Gastrocnemius medialis (tissue), 4 donors: ENCODE measurements at places on chromosomes 12 and 14. TPM values are rescaled to one million over a fixed set of nuclear protein-coding genes. Genes with fewer than 3 reads are reported as not detected.

DNA sequence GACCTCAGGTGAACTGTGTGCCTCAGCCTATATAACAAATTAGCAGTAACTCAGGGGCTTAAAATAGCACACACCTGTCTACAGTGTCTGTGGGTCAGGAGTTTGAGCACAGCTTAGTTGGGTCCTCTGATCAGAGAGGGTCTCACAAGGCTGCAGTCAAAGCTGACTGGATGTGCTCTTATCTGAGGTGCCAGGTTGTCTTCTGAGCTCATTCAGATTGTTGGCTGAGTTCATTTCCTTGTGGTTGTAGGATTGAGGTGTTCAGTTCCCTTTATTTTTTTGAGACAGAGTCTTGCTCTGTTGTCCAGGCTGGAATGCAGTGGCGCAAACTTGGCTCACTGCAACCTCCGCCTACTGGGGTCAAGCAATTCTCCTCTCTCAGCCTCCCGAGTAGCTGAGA is 164.7 kb downstream of the ADCK1 start:
- DNase-seq: no peak
- peaks cover 7% of the 10 kb centered on the region for H3K27me3 ChIP-seq
- H3K4me1 ChIP-seq: peaks cover 4% of the 10 kb centered on the region
- no peak overlapping the region for H3K4me3 ChIP-seq
- H3K27ac ChIP-seq: no peak overlapping the region

GRCh38 chr12:57342207-57342691 is 88.6 kb downstream of the R3HDM2 start:
- no peak overlapping the region for H3K4me3 ChIP-seq
- H3K4me1 ChIP-seq: peaks cover 32% of the 10 kb centered on the region

DNA sequence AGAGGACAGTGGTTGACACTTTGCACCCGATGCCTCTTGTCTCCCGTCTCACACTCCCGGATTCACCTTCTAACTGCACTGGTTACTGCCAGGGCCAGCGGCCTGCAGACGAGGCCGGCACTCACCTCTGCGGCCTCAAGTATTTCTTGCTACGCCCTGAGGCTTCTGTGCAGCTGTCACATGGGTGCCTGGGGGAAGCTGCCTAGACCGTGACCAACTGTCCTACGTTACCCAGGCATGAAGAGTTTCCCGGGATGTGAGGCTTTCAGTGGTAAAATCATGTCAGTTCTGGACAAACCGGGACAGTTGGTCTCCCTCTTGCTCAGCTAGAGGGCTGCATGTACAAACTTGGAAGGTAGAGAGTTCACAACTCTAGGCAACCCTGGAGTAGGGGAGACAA is 274.5 kb downstream of the GLT1D1 start:
- H3K27me3 ChIP-seq: no peaks in the 10 kb centered on the region
- no peak overlapping the region for H3K4me3 ChIP-seq
- H3K36me3 ChIP-seq: no peaks in the 10 kb centered on the region

Gene LRTM2
- not detected for total RNA-seq

- H3K27ac ChIP-seq: no peak overlapping the region
- no peak for DNase-seq
- H3K36me3 ChIP-seq: no peaks in the 10 kb centered on the region
- H3K4me3 ChIP-seq: no peak overlapping the region
- peaks cover 39% of the 10 kb centered on the region for H3K4me1 ChIP-seq
- H3K27me3 ChIP-seq: no peaks in the 10 kb centered on the region
Measured at GRCh38 chr12:50979369-50980052, 27.2 kb downstream of the HIGD1C start.

GRCh38 chr12:110354172-110354780 is 49.2 kb downstream of the ANAPC7 start:
- H3K27ac ChIP-seq: peak overlapping the region; percentile 25
- no peak for DNase-seq
- H3K36me3 ChIP-seq: peaks cover 20% of the 10 kb centered on the region
- no peaks in the 10 kb centered on the region for H3K4me1 ChIP-seq
- H3K27me3 ChIP-seq: no peaks in the 10 kb centered on the region

Gene RERG
- total RNA-seq: 6.5 TPM

DNA sequence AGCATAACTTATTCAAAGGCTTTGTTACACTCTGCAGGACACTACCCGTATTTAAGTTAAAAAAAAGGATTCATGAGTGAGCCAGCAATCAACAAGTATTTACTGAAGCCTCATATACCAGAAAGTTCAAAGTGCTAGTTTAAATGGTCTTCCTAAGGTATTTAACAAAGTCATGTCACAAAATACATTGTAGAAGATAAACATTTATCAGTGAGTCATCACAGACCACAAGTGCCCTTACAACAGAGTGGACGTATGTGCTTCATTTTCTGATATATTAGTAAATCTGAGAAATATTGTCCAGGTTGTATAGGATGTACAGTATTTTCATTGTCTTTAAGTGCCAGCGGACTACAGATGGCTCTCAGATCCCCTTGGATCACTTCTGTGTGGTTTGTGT is 24.2 kb downstream of the FLRT2 start:
- DNase-seq: no peak
- no peak overlapping the region for H3K4me3 ChIP-seq
- H3K27ac ChIP-seq: peak overlapping the region; percentile 61
- H3K36me3 ChIP-seq: no peaks in the 10 kb centered on the region
- no peaks in the 10 kb centered on the region for H3K27me3 ChIP-seq

Gene P2RX2
- not detected for total RNA-seq

DNA sequence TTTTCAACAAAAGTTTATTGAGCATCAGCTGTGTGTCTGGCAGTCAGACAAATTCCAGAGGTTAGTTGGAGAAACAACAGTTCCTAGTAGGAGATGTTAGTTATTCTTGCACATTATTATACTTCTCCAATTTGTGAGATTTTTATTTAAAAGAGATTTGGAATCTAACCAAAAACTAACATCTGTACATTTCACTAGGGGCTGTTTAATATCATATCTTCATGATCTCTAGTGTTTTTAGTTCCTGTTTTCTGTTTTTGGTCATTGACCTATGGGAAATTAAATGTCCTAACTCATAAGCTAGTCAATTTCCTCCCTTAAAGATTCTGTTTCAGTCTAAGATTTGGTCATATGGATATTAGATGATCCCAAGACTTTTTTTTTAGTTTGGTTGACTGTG is 34.1 kb upstream of the KLHDC2 start:
- no peak for DNase-seq
- no peak overlapping the region for H3K27ac ChIP-seq

DNA sequence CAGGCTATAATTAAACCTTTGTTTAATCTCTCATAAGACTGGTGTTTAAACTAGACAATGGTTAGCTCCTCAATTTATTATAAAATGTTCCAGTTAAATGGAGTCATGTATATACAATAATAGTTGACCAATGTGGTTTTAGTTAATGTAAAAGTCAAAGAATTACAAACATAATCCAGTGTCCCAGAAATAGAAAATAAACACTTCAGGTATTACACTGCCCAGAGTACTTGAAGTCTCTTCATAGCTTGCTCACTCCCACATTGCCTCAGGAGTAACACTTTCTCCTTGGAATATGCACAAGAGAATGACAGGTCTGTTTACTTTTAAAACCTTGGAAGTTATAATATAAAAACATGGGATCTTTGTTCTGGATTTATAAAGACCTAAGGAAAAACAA is 60.5 kb downstream of the SLC38A1 start:
- H3K27ac ChIP-seq: peak overlapping the region; percentile 75
- peaks cover 36% of the 10 kb centered on the region for H3K4me1 ChIP-seq
- no peaks in the 10 kb centered on the region for H3K27me3 ChIP-seq
- no peak overlapping the region for H3K4me3 ChIP-seq

DNA sequence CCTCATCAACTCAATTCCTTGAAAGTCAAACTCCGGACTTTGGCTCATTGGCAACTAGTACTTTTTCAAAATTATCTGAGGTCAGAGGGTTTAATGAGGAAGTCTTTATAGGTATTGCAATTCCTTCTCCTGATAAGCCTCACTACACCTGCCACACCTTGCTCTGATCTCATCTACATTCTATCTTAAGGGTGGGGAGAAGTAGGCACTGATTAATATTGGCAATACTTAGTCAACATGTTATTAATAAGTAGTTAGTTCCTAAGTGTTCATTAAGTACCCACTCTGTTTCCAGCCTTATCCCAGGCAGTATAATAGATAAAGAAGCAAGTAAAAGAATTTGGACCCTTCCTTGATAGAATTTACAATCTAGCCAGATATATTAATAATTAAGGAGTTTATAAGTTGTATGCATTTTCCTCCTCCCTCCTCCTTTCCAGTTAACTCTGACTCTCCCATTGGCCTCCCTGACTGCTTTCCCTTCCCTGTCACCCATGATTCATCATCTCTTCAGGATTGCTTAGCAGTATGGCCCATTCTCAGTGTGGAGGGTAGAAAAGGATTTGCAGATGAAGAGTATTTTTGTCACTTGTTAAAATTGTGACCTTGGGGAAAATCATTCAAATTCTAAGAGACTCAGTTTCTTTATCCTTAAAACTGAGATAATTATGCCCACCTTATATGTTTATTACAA is 231.0 kb upstream of the ATP2B1 start:
- no peak for DNase-seq
- H3K4me3 ChIP-seq: no peak overlapping the region
- no peaks in the 10 kb centered on the region for H3K4me1 ChIP-seq
- no peak overlapping the region for H3K27ac ChIP-seq
- no peaks in the 10 kb centered on the region for H3K27me3 ChIP-seq
- H3K36me3 ChIP-seq: no peaks in the 10 kb centered on the region

GRCh38 chr14:78983126-78983525 is 813.0 kb downstream of the NRXN3 start:
- no peak overlapping the region for H3K4me3 ChIP-seq
- no peak overlapping the region for H3K27ac ChIP-seq
- no peaks in the 10 kb centered on the region for H3K4me1 ChIP-seq
- no peaks in the 10 kb centered on the region for H3K27me3 ChIP-seq
- H3K36me3 ChIP-seq: no peaks in the 10 kb centered on the region
- DNase-seq: no peak

GRCh38 chr14:61217516-61217915 is 63.6 kb downstream of the TMEM30B start:
- no peak overlapping the region for H3K27ac ChIP-seq
- no peaks in the 10 kb centered on the region for H3K36me3 ChIP-seq
- no peaks in the 10 kb centered on the region for H3K27me3 ChIP-seq
- no peak for DNase-seq
- no peak overlapping the region for H3K4me3 ChIP-seq

GRCh38 chr12:61291647-61292046 is 968.6 kb upstream of the USP15 start:
- DNase-seq: no peak
- H3K27me3 ChIP-seq: no peaks in the 10 kb centered on the region
- H3K4me3 ChIP-seq: no peak overlapping the region
- no peaks in the 10 kb centered on the region for H3K4me1 ChIP-seq
- no peaks in the 10 kb centered on the region for H3K36me3 ChIP-seq
